T-cell (primary cell): ENCODE measurements at places on chromosomes 6 and 20.

GRCh38 chr6:169738204-169738975 is 13.0 kb downstream of the DYNLT2 start:
- no peak for DNase-seq

DNA sequence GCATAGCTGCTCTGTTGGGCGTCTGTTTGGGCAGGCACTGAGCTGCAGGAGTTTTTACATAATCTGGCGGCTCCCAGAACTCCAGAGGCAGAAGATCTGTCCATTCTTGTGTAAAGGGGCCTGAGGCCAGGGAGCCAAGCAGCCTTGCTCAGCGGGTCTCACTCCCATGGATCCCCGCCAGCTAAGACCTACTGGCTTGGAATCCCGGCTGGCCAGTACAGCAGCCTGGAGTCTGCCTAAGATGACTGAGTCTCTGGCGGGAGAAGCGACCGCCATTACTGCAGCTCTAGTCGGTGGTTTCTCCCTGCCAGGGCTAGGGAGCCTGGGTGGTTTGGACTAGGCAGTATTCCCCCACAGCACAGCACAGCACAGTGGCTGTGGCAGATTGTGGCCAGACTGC is 268.4 kb upstream of the SYNCRIP start:
- no peak for DNase-seq

- peak; percentile 85 for DNase-seq
These were observed 1.0 kb downstream of the PHIP start for GRCh38 chr6:79076782-79077641.

DNA sequence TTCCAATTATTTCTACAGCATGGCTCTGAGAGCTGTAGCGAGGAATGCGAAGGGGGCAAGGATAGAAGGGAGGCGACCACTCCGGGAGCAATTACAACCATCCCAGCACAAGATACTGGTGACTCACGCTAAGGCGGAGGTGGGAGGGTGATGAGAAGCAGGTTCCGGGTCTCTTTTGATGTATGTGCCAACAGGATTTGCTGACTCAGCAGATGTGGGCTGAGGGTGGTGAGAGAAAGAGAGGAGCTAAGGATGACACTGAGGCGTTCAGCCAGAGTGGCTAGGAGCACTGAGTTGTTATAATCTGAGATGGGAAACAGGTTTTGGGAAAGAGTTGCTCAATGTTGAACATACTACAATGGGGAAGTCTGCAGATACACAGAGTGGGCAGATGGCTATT is 9.3 kb upstream of the TXNDC5 start:
- DNase-seq: no peak

GRCh38 chr6:166587631-166588413 is 1.3 kb upstream of the RAMACL start:
- no peak for DNase-seq

GRCh38 chr6:168216751-168217191 is 102.8 kb downstream of the DACT2 start:
- DNase-seq: no peak

- DNase-seq: no peak
These were observed 6.0 kb downstream of the SCUBE3 start for GRCh38 chr6:35219683-35220326.

DNA sequence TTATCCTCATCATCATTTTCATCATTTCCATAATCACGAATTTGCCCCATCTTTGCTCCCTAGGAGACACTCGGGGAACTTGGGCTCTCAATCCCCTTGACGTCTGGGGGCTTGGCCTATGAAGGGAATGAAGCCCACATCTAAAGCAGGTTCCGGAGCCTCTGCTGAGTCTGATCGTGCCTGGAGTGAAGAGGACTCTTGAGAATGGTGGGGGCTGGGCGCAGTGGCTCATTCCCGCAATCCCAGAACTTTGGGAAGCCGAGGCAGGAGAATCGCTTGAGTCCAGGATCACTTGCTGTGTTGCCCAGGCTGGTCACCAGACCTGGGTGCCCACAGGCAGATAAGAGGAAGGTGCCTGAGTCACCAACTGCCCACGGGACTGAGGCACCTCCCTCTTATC is 114.5 kb downstream of the SYCP2 start:
- DNase-seq: no peak

DNA sequence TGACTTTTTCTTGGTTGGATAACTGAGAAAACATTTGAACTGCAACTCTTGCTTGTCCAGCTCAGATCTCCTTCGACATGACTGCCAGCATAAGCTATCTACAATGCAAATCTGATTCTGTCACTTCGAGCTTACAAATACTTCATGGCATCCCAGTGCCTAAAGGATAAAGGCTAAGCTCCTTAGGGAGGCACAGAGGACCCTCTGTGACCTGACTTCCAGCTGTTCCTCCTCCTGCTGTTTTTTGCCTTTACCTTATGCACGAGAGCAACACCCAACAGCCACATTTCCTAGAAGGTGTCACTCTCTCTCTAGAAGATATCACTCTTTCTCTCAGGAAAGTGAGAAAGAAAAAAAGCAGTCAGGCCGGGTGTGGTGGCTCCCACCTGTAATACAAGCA is 23.4 kb downstream of the SLC17A5 start:
- no peak for DNase-seq

DNA sequence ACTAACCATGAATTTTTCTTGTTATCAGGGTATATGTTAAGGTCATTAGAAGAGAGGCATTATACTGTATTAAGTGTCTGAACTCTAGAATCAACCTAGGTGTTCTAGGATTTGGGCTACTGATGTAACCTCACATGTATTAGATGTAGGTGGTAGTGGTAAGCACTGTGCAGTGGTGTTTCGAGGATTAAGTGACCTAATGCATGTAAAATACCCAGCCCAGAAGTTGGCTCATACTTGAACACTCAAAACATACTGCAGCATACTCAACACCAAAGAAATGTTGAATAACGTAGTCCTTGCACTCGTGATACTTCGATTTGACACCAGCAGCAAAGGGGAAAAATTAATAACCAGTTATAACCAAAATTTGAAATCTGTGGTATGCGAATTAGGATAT is 48.7 kb downstream of the QKI start:
- DNase-seq: no peak

GRCh38 chr6:124722141-124722878 is 239.9 kb upstream of the RNF217 start:
- DNase-seq: no peak

- DNase-seq: no peak
These were observed 192.2 kb upstream of the MARCKS start for GRCh38 chr6:113664909-113665308.

DNA sequence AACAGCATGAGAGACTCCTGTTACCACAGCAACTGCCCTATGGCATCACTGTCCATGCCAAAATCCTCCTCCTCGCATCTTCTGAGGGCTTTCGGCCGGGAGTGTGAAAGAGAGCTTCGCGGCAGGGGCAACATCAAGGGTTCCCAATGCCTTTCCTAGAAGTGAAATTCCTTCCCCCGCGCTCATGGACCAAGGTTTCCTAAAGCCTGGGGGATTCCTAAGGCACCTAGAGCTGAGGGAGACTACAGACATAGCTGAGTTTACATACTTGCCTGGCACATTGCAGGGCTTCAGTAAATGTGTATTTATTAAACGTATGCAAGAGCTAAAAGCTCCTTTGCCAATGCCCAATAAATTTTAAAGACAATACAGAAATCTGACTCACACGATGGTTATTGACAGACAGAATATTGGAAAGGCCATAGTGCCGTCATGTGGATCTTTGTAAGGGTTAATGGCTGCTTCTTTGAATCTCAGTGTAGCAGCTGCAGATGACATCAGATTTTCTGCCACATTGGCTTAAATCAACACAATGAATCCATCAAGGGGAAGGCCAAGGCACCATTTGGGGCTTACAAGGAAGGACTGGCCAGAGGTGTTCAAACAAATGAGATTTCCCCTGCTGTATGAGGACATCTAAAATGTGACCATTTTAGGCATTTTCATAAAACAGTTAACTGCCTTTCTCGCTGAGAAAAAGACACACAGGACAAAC is 281.2 kb upstream of the JARID2 start:
- DNase-seq: no peak

DNA sequence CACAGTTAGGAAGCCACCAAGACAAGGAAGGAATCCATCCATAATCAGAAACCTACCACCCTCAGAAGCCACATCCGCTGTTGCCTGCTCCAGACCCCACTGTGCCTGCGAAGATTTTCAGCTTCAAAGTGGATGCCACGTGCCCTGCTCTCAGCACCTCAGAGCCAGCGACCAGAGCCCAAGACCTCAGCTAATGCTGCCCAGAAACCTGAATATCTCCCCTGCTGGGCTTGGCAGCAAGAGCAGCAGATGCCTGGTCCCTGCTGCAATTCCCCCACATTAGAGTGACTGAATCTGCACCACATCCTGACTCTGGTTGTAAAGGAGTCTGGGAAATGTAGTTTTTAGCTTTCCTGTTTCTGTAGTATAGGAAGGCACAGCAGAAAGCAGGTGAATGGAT is 10.7 kb upstream of the ULBP3 start:
- peak; percentile 20 for DNase-seq

- no peak for DNase-seq
These were observed 104.7 kb upstream of the SGK1 start for GRCh38 chr6:134422426-134423231.

GRCh38 chr20:1741309-1742048 is 83.9 kb upstream of the SIRPG start:
- DNase-seq: no peak

- DNase-seq: no peak
These were observed 4.1 kb upstream of the PREX1 start for GRCh38 chr20:48831718-48832404.

DNA sequence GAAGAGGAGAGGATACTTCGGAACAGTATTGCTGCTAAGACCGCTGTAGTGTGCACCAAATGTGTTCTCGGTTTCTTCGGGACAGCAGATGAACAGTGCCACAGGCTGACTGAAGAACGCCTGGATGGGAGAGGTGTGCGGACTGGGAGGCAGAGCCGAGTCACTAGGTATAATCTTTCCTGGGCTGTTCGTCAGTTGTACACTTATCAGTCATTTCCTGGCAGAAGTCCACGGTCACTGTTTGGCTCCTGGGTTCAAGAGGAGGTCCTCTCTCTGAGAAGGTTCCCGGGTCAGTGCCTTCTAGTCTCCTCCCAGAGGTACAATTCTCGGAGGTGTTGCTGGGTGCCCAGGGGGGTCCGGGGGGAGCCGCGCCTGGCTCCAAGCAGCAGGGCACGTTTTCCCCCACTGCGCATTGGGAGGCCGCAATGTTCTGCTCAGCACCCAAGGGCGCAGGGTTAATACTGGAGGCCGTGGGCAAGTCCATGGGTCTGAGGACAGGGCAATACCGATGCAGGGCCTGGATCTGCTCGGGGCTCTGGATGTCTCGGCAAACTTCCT is 38.1 kb downstream of the GJA10 start:
- no peak for DNase-seq

DNA sequence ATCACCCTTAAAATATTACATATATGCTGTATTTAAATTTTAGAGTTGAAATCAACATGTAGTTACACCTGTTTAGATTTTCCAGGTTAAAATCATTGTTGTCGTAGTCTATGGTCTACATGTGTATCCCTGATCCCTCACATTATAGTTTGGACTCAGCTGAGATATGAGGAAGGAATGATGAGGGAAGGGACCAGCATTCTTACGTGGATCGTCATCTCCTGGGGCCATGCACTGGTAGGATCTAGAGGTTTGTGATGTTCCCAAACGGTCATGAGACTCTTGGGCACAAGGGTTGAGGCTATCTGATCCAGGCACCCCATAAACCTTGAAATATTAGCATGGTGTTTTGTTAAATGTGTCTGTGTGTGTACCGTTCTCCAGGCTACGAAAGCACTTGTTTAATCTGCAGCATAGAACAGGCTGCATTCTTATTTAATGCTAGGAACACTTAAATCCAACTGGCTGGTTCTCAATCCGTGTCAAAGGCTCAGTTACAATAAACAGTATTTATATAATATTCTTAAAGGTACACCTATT is 55.4 kb downstream of the IPCEF1 start:
- no peak for DNase-seq

DNA sequence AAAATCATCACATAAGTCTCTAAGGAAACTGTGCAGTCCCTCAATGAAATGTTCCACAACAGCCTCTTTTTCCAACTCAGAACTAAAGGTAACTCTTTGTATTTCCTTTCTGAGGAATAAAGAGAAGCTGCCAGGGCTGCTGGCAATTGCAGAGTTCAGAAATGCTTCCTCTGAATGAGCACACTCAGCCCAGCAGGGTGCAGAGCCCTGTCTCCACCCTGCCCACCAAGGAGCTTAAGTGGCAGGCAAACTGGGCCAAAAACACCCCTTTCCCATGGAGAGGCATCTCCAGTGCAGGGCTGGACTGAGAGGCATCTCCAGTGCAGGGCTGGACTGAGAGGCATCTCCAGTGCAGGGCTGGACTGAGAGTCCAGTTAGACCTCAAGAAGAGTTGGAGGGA is 255.4 kb downstream of the GMPR start:
- DNase-seq: no peak

DNA sequence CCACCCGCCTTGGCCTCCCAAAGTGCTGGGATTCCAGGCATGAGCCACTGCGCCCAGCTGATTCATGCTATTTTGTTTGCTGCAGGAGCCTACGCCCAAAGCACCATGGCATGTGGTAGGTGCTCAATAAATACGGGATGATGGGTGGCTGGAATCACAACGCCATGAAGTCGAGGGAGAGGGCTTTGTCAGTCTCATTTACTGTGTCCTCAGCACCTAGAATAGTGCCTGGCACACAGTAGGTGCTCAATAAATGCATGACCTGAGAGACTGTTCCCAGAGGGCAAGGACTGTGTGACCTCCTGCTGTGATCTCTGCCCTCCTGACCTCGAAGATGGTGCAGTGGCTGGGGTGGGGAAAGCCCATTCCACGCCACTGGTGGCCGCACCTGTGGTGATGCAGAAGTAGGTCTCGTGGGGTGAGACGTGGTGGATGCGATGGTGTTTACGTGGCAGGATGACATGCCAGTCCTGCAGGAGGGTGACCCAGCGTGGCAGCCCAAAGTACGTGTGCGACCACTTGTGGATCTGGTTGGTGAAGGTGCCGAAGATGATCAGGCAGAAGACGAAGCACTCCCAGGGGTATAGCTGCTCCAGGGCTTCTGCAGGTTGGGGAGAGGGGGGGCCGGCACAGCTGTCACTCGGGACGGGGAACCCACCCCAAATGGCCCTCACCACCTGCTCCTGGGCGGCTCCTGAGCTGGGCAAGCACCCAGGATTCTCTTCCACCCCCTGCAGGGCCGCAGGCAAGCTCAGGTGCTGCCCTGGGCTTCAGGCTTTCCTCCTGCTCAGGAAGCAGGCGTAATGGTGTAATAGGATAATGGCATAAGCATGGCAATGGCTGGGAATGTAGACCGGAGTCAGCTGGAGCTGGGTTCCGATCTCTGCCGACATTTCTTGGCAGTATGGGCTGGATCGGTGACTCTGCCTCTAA is 14.9 kb upstream of the UBE2V1 start:
- DNase-seq: no peak

- DNase-seq: no peak
These were observed 46.0 kb upstream of the TRAM2 start for GRCh38 chr6:52622810-52623209.

- DNase-seq: no peak
These were observed 71.2 kb upstream of the PLCB4 start for GRCh38 chr20:8997701-8998117.

GRCh38 chr20:48765359-48765758 is 62.4 kb downstream of the PREX1 start:
- DNase-seq: no peak
